CD8-positive, alpha-beta memory T cell (primary cell): ENCODE measurements at places on chromosomes 1 and 21. TPM values are rescaled to one million over a fixed set of nuclear protein-coding genes. Genes with fewer than 3 reads are reported as not detected.

The SYT2 gene
- not detected for total RNA-seq

The FAM167B gene
- 0.63 TPM for total RNA-seq

The HAO2 gene
- not detected for total RNA-seq

The NBPF6 gene
- total RNA-seq, result not detected

The PPM1J gene
- 0.33 TPM for total RNA-seq

The SIM2 gene
- not detected for total RNA-seq
